ENCODE measurements at places on chromosomes 13 and 19.

- DNase-seq: no peak
Measured at GRCh38 chr13:26968431-26969341, 202.9 kb downstream of the USP12 start.

DNA sequence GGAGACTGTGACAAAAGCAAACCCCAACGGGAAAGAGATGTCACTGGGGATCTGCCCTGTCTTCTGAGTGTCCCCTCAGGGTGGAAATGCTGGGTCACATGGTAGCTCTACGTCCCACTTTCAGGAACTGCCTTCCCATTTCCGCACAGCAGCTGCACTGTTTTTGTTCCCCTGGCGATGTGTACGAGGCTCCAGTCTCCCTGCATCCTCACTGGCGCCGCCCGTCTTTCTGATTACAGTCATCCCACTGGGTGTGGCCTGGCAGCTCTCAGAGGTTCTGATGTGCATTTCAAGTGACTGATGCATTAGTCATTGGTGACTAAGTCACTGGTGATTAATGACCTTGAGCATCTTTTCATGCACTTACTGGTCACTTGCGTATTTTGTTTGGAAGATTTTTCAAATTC, 21.2 kb downstream of the PCID2 start:
- no peak for DNase-seq

- DNase-seq: no peak
Measured at GRCh38 chr19:49851456-49852259, 699 bp downstream of the PTOV1 start.

GRCh38 chr19:39996218-39996810, 546 bp upstream of the ZNF546 start:
- peak; percentile 11 for DNase-seq

DNA sequence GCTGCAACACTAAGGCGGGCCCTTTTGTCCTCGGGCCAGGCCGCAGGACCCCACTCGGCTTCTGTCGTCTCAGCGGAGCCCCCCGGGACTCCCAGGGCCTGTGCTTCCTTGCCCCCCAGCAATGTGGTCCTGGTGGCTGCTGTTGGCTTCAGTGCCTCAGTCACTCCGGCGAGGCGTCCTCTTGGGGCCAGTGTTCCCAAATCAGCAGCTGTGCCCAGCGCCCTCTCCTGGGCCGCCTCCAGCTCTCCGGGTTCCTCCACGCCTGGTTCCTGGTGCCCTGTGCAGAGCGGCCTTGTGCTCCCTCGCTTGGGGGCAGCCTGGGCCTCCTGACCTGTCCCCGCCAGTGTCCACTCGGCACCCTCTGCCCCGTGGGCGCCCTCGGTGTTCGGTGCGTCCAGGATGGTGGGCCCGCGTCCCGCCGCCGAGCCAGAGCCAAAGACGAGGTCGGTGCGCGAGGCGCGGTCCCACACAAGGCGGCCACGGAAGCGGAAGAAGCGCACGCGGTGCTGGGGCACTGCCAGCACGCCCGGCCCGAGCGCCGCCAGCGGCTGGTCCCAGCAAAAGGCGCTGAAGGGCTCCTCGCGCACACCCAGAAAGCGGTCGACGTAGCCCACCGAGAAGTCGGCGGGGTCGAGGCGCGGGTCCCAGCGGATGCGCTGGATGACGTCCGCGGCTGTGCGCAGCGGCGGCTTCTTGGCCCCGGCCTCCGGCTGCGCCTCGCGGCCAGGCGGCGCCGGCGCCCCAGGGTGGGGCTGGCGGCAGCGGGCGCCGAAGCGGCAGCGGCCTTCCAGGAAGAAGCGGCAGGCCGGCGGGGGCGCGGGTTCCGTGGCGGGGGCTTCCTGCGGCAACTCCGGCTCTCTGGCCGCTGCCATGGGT, 685 bp downstream of the LENG9 start:
- DNase-seq: no peak

GRCh38 chr19:48319647-48320541, 5.5 kb upstream of the EMP3 start:
- DNase-seq: peak; percentile 61

GRCh38 chr13:102584434-102584833, 12.4 kb upstream of the TPP2 start:
- DNase-seq: peak; percentile 46

DNA sequence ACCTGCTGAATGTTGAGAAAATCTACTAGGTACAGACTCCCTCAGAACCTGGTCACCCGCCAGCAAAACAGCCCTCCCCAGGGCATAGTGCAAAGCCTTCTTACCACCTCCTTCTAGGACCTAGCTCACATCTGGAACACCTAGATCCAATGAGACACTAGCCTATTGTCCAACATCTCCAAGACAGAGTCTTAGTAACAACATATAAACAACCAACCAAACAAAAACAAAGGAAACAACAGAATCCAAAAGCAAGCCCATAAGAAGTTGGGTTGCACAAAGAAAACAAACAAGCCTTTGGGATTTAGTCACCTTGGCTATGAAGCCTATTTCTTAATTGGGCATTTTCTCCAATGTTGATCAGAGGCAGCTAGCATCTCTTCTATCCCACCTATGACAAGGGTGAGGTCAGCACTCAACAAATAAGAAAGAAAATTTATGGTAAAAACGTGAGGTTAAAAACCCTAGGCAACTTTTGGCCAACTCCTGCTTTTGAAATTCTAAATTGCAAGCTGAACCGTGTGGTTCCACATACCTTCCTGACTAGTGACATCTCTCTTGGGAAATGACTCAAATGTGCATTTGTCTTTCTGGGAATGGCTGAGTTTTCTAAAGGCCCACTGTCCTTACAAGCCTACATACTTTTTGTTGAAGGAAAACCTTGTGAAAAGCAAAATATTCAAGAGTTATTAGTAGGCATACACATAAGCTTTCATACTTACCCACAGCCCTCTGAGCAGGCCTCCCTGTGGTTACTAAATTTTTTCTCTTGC, 66.7 kb downstream of the FAM216B start:
- no peak for DNase-seq

DNA sequence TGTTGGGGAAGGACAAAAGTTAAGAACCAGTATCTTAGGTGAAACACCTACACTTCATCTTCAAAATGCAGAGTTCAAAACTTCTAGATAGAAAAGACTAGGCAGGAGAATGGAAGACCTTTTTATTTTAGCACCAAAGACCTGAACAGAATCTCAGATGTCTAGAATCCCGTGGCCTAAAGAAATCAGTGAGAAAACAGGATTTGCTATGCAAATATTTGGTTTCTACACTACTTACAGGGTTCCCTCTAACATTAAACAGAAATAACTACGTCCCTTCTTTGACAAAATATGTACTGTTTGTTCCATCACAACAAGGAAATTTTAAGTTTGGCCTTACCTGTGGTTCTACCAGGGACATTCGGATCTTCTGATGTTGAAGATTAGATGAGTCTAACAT, 21.5 kb downstream of the DIS3 start:
- DNase-seq: no peak

DNA sequence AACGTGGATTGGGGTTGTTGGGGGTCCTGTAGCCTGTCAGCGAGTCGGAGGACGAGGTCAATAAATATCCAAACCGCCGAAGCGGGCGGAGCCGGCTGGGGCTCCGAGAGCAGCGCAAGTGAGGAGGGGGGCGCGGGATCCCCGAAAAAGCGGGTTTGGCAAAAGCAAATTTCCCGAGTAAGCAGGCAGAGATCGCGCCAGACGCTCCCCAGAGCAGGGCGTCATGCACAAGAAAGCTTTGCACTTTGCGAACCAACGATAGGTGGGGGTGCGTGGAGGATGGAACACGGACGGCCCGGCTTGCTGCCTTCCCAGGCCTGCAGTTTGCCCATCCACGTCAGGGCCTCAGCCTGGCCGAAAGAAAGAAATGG, 754 bp upstream of the SIX5 start:
- no peak for DNase-seq

- no peak for DNase-seq
Measured at GRCh38 chr13:102869948-102870676, 24.3 kb downstream of the ERCC5 start.

DNA sequence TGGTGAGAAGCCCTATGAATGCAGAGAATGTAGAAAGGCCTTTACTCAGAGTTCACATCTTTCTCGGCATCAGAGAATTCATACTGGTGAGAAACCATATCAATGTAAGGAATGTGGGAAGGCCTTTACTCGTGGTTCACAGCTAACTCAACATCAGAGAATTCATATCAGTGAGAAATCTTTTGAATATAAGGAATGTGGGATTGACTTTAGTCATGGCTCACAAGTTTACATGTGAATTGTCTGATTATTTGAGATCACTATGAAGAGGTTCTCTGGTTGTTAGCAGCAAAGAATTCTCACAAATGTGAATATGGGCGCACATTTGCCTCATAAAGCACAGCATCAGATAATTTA, 43.7 kb downstream of the ZNF585A start:
- no peak for DNase-seq

GRCh38 chr13:112587764-112588489, at the start of gene TUBGCP3:
Gene TUBGCP3, minus strand, starts transcription at chr13:112588153. Its CDS starts 173 bp downstream, at chr13:112587980.
- peak; percentile 79 for DNase-seq

DNA sequence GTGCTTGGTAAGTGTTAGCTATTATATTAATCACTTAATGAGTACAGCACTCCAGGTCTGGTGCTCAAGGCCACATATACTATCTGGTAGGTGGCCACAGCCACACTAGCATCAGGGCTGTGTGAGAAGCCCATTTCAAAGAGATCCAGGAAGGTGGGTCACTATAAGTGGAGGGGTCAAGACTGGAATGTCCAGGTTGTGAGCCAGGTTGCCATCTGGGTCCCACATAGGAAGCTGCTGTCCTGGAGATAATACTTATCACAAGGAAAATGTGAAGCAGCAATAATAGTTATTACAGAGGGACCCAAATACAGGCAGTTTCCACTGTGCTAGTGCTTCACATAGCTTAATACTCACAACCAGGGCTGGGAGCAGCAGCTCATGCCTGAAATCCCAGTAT, 13.1 kb downstream of the C19orf47 start:
- DNase-seq: no peak

- no peak for DNase-seq
Measured at GRCh38 chr19:36449059-36449670, 30.7 kb upstream of the ZFP82 start.

DNA sequence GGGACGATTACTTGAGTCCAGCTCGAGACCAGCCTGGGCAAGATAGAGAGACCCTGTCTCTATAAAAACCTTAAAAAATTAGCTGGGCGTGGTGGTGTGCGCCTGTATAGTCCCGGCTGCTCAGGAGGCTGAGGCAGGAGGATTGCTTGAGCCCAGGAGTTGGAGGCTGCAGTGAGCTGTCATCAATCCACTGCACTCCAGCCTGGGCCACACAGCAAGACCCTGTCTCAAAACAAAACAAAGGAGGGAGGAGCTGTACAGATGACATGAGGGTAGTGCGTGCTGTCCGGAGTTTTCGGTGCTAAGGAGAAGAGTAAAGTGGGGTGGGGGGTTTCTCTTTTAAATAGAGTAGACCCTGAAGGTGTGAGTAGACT, 22.6 kb downstream of the HDGFL2 start:
- no peak for DNase-seq

GRCh38 chr13:95480791-95481780, 71.4 kb upstream of the CLDN10 start:
- no peak for DNase-seq

GRCh38 chr13:111187960-111188541, 72.9 kb downstream of the ARHGEF7 start:
- no peak for DNase-seq

DNA sequence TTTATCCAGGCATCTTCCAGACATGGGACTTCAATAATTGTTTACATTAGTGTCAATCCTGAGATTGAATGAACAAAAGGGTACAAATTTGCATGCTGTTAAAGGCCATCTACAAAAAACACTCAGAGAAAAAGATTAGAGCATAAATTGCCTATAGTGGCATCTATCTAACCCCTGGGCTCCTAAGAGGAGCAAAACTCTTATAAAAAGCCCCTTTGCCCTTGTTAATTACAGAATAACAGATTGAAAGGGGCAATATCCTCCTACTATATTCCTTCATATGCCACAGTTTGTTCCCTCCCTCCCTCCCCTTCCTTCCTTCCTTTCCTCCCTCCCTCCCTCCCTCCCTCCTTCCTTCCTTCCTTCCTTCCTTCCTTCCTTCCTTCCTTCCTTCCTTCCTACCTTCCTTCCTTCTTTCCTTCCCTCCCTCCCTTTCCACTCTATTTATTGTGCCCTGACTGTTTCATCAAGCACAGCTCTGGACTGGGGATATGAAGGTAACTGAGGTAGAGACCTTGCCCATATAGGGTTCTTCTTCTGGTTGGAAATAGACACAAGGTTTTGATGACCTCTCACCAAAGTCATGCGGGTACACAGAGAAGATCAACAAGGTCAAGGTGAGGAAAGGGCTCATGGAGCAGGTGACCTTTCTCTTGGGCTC, 49.5 kb downstream of the PCDH8 start:
- no peak for DNase-seq

- no peak for DNase-seq
Measured at GRCh38 chr13:90308249-90308648, 1039.2 kb upstream of the MIR17HG start.

DNA sequence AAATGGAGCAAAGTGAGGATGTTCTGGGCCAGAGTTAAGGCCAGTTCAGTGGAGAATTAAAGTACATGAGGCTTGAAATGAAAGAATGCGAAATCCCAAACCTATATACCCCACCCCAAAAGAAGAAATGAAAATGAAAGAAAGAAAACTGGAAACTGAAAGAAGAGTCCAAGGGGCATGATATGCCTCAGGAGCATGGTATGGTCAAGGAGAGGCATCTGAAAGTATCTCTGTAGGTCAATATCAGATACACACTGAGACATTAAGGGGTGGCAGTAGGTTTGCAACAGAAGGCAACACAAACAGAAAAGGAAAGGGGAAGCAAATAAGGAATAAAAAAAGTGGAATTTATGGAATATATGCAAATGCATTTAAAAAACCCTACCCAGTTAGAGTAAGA, 166.5 kb downstream of the COG6 start:
- no peak for DNase-seq

- no peak for DNase-seq
Measured at GRCh38 chr13:97026531-97027161, 32.4 kb upstream of the OXGR1 start.

- no peak for DNase-seq
Measured at GRCh38 chr19:53388904-53389303, 6.0 kb upstream of the ZNF765 start.

GRCh38 chr19:52270266-52270885, 989 bp downstream of the ZNF766 start:
- peak; percentile 11 for DNase-seq

DNA sequence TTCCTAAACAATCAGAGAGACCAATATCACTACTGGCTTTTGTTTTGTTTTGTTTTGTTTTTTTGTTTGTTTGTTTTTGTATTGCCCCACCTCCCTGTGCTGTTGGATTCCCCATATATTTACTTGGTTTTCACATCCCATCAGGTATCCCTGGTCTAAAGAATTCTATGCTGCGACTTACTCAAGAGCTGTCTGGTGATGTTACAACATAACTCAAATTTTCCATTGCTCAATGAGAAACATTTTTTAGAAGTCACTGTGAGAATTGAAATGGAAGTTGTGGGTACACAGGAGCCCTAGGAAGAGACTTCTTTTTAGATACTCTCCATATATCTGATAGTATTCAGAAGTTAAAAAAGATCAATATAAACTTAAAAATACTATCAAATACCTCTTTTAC, 181.4 kb downstream of the KLF5 start:
- DNase-seq: no peak

DNA sequence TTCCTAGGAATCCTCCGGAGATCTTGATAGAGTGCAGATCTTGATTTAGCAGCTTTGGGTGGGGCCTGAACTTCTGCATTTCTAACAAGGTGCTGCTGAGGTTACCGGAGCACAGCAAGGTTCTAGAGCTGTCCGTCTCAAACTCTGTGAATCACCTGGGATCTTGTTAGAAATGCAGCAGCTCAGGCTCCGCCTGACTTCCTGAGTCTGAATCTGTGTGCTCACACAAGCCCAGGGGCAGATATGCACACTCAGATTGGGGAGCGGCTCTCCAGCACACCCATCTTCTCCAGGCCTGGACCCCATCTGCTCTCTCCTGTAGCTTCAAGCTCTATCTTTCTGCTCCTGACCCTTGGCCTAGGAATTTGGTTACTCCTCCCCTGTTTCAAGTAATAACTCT, 3.5 kb upstream of the TEX26 start:
- no peak for DNase-seq

Data from left kidney (tissue), 8 donors.